ENCODE measurements at places on chromosomes 7 and 10.

- DNase-seq = peak; percentile 26
These were observed 282.1 kb upstream of the MKLN1 start for GRCh38 chr7:131045526-131045925.

DNA sequence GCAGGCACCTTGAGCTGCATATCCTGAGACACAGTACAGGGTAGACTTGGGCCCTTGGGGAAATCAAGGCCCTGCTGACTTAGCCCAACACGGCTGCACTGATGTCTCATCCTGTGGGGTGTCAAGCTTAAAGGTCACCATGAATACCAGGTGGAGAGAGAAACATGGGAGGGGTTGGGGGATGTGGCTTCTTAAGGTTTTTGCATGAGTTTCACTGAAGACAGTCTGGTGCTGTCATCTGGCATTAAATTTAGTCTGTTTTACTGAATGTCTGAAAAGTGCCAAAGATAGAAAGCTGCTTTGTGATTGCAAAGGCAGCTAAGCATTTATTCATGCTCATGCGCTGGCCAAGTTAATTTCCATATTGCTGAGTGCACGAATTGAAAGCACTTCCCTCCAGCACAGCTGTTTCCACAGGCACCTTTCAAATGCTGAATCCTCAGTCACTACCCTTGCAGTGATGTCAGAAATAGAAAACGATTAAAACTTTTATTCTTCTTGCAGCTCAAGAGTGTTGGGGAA lies 102.1 kb downstream of the OSBPL3 start:
- peak; percentile 10 for DNase-seq

GRCh38 chr10:7258948-7259523 lies 151.8 kb downstream of the SFMBT2 start:
- peak; percentile 67 for DNase-seq

- no peak for DNase-seq
These were observed 98.1 kb downstream of the SDHAF3 start for GRCh38 chr7:97215556-97215955.

GRCh38 chr7:123645516-123645915 lies 10.2 kb upstream of the LMOD2 start:
- DNase-seq = no peak

DNA sequence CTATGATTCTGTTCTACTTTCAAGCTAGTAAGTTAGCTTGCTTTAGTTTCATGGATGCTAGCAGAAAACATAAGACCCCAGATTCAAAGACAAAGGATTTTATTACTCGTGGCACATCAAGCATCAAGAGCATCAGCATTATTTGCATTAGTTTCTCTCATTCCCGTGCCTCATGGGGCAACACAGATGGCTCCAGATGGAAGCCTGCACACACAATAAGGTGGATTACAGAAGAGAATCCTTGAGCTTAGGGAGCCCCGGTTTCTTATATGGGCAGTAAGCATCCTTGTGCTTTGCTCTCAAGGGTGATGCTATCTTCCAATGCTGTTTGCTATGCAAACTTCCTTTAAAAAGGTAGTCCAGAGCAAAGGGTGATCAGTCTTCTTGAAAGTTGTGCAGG lies 10.7 kb upstream of the CAPZA2 start:
- DNase-seq = no peak

GRCh38 chr10:87668324-87669074 lies 8.8 kb downstream of the PAPSS2 start:
- DNase-seq = no peak

DNA sequence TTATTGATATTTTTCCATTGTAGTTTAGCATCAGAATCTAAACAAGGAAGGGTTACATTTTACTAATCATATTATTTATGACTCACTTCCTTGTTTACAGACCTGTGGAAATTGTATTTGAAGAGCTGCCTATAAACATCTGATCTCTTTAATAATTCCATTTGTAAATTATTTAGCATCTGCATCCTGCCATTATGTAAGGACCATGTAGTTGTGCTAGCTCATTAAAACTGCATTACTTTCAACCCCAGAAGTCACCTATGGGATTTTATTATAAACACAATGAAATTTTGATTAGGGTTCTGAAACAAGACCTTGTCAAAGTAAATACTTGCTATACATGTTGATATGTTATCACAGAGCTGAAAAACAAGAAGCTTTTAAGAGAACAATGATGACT lies 146.8 kb upstream of the SLC26A5 start:
- no peak for DNase-seq

GRCh38 chr7:116347151-116347832 lies 137.0 kb downstream of the TES start:
- DNase-seq = no peak

- no peak for DNase-seq
These were observed 20.1 kb downstream of the AFAP1L2 start for GRCh38 chr10:114384181-114384580.

GRCh38 chr10:52068485-52068884 lies 245.6 kb upstream of the DKK1 start:
- no peak for DNase-seq

DNA sequence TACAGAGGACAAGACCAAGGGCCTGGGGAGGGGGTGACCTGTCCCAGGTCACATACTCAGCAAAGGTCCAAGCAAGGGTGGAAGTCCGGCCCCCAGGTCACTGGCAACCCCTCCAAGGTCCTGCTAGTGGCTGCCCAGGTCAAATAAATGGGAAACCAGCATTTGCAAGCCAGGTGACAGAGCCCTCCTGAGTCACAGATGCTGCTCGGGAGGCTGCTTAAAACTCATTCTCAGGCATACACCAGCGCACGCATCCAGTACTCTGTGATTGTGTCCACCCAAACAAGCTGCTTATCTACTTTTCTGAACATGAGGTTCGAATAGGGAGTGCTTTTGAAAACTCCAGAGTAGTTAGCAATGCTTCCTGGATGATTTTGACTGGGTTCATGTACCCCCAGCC lies 130.6 kb downstream of the TAX1BP1 start:
- no peak for DNase-seq

GRCh38 chr7:80721883-80722615 lies 83.6 kb downstream of the CD36 start:
- DNase-seq = no peak

- no peak for DNase-seq
These were observed 708.1 kb upstream of the PCDH15 start for GRCh38 chr10:55509168-55509567.

- peak; percentile 65 for DNase-seq
These were observed 46.9 kb upstream of the WIPI2 start for GRCh38 chr7:5143106-5143505.

DNA sequence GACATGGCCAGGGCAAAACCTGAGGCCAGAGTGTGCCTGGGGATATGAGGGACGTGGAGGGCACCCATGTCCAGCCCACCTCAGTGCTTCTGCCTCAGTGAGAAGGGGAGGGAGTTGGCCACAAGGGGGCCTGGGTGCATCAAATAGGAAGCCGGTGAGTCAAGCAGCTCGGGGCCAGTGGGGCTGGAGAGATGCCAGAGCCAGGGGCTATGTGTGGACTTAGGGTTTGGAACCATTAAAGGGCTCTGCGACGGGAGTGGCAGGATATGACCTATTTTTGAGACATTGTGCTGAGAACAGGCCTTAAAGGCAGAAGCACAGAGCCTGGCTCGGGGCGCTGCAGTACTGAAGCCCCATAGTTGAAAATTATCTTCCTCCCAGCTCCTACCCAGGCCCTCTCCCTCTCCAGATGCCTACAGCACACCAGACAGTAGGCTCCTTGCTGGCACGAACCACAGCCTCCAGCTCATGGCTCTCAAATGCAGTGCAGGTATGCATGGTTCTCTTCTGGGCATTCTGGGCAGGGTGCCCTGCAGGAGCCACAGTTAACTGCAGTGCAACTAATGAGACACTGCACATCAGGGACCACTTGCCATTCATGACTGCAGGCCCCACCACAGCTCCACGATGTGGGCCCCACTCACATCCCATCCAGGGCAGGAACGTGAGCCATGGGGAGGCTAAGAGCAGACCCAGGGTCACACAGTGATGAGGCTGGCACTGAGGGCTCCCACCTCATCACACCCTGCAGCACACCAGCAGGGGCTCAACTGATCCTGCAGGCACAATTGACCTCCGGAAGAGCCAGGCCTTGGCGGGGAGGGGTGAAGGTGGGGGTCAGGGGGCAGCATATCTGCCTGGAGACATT lies 7.2 kb upstream of the PGAM2 start:
- DNase-seq = peak; percentile 48

DNA sequence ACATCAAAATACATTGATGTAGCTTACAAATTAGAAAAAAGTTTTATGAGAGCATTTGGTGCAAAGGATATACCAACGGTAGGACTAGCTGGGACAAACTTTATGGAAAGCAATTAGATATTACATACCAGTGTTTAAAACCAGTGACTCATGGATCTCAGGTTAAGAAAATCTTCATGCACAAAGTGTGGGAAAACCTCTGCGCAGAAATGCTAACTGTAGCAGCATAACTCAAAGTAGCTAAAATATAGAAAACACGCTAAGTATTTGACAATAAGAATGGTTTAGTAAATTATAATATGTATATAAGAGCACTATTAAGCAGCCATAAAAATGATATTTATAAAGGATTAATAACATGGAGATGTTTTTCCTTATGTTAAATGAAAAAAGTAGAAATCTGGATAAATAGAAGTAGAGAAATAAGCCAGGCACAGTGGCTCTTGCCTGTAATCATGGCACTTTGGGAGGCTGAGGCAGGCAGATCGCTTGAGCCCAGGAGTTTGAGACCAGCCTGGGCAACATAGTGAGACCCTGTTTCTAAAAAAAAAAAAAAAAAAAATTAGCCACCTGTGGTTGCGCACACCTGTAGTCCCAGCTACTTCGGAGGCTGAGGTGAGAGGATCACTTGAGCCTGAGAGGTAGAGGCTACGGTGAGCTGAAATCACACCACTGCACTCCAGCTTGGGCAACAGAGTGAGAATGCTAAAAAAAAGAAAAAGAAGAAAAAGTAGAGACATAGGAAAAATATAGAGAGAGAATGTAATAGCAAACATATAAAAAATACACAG lies 37.2 kb downstream of the TBXAS1 start:
- no peak for DNase-seq

GRCh38 chr7:92282930-92283329 lies 37.2 kb downstream of the ANKIB1 start:
- no peak for DNase-seq

- peak; percentile 36 for DNase-seq
These were observed 49.7 kb upstream of the DDC start for GRCh38 chr7:50614721-50615518.

DNA sequence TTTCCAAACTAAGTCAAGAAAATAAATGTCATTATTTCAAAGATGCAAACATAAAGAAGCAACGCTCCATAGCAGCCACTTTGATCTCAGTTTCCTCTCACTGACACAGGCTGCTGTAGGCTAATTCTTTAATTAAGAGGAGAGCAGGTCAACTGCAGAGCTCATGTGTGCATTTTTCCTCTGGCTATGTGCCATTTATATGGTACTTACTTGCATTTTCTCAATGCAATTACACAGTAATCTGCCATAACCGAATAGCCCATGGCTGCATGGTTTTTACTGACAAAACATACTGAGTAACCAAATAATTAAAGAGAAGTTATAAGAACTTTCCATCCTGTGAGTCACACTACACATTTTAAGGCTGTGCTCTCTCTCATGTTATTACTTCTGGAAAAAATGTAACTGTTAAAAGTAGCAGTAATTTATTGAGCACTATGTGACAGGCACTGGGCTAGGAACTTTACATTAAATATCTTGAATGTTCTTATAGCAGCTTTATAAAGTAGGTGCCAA lies 122.0 kb downstream of the ELAPOR2 start:
- DNase-seq = no peak

DNA sequence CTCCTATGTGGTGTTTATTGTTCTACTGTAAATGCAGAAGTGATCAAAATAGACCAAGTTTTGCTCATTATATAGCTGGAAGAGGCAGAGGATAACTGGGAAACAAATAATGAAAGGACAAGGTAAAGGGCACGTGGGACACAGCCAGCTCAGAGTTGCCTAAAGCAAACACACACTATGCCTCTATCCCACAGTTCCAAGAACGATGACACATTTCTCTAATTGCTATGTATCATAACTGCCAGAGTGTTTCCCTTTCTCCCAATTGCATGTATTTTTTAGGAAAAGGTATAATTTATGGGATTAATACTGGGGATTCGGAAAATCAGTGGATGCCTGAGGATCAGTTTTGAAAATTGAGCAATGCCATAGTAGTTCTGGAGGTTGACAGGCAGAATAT lies 49.0 kb downstream of the CCDC71L start:
- no peak for DNase-seq

DNA sequence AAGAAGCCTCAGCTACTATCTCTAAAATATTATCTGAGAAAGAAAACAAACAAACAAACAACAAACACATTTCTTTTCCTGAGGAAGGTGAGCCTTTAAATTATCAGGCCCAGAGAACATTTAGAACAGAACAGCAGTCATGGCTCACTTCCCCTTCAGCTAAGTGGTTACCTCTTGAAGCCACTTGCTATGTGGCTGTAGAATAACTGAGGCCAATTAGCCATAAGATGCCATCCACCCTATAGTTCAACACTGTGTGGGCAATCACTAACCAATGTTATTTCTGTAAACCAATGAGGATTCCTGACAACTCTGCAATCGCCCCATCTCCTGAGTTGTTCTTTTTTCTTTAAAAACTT lies 3.7 kb upstream of the UPP1 start:
- no peak for DNase-seq

GRCh38 chr10:24916365-24916764 lies 36.0 kb downstream of the PRTFDC1 start:
- peak; percentile 6 for DNase-seq

DNA sequence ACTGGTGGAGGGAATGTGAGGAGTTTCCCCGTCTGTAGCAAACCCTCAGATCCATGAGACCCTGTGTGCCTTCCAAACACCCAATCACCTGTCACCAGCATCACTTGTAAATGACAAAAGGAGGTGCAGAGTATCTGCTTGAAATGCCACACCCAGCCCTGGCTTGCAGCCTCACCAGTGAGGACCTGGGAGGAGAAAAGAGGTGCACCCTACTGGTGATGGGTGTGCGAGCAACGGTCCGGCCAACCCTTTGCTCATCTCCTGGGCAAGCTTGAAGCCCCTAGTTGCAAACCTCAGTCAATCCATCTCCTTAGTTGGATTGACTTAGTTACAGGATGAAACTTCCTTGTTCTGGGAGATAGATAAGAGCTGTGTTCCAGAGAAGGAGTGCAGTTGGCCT lies 62.4 kb upstream of the WAPL start:
- DNase-seq = no peak

GRCh38 chr7:12584930-12585329 lies 14.4 kb downstream of the SCIN start:
- DNase-seq = no peak

- DNase-seq = no peak
These were observed 52.8 kb upstream of the ANAPC16 start for GRCh38 chr10:72162978-72163377.

DNA sequence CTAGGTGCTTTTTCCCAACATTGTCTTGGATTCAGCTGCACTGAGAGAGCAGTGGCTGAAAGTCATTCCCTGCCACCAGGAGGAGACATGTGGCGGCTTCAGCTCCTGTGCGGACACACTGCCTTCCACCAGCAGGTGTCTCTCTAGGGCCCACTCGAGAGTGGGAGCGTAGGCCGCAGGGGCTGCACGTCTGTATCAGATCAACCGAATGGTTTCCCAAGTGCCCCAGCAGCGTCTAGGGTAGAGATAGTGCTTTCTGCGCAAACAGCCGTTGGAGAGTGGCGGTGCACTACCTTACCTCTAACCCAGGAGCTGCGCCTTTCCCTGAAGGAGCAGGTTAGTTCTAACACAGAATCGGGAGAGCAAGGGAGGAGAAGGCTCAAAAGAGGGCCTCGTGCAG lies 31.7 kb downstream of the PAPOLB start:
- peak; percentile 57 for DNase-seq
